ENCODE measurements at places on chromosomes 7 and 10.

DNA sequence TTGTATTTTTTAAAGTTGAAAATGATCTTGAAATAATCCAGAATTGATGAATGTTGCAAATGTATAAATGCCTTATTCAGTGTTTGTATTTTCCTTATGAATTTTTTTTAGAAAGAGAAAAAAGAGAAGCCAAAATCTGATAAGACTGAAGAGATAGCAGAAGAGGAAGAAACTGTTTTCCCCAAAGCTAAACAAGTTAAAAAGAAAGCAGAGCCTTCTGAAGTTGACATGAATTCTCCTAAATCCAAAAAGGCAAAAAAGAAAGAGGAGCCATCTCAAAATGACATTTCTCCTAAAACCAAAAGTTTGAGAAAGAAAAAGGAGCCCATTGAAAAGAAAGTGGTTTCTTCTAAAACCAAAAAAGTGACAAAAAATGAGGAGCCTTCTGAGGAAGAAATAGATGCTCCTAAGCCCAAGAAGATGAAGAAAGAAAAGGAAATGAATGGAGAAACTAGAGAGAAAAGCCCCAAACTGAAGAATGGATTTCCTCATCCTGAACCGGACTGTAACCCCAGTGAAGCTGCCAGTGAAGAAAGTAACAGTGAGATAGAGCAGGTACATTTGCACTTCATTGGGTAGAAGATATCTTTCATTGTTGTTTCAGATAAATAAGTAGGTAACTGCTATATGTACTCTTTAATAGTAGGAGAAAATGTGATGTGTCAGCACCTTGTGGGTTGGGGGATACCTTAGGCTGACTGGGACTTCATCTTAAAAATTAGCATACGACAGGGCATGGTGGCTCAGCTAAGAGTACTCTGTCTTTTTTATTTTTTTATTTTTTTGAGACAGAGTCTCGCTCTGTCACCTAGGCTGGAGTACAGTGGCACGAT lies 3.9 kb downstream of the DDX21 start:
- no peak for DNase-seq

GRCh38 chr10:88227342-88228018 lies 355.6 kb downstream of the RNLS start:
- no peak for DNase-seq

DNA sequence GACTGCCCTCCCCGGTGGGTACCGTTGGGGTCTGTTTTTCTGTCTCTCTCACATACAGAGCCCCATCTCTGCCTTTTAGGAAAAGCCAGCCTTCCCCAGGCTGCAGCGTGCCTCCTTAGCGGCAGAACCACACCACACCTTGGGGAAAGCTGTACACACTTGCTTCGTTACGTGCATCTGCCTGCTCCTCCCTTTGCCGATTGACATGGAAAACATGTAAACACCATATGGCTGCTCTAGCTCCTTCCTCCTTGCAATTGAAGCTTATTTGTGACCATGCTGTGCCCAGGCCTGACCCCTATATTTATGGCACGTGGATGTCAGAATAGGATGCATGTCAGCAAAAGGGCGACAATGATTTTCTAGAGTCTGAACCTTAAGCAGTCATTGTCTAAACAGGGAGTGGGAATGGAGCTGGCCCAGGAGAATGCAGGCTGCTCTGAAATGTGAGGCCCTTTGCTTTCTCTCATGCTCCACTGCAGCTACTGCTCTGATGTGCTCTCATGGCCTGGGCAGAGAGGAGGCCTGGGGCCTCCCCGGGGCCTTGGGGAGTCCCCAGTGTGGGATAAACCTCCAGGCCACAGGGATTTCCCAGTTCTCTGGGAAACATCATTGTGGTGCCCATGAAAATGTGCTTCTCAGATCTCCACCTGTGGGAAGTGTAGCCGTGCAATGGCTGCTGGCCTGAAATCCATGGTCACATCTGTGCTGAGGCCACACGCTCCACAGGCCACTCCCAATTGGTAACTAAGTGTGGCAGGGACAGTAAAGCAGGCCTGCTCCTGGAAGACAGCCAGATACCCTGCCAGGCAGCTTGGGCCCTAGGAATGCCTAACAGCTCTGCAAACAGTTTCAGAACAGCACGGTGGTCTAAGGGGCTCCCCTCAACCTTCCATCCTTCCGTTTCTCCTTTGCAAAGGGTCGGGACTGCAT lies 18.6 kb downstream of the PDE6C start:
- no peak for DNase-seq

DNA sequence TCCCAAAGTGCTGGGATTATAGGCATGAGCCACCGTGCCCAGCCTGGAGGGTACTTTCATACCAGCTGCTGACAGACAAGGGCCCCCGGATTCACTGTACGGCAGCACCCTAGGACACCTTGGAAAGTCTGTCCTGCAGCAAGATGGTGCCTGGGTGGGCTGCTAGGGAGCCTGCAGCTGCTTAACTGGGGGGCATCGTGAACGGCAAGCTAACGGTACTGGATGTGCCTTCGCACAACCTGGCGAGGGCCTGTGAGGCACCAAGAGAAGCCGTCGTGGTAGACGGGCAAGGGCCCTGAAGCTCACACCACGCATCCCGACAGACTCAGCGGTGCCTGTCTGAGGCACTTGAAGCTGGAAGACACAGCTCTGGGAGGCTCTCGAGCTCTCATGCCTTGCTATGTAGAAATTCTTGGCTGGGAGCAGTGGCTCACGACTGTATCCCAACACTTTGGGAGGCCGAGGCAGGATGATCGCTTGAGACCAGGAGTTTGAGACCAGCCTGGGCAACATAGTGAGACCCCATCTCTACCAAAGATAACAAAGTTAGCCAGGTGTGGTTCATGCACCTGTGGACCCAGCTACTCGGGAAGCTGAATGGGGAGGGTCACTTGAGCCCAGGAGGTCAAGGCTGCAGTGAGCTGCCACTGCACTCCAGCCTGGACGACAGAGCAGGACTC lies 9.4 kb downstream of the BRAT1 start:
- DNase-seq, result no peak

DNA sequence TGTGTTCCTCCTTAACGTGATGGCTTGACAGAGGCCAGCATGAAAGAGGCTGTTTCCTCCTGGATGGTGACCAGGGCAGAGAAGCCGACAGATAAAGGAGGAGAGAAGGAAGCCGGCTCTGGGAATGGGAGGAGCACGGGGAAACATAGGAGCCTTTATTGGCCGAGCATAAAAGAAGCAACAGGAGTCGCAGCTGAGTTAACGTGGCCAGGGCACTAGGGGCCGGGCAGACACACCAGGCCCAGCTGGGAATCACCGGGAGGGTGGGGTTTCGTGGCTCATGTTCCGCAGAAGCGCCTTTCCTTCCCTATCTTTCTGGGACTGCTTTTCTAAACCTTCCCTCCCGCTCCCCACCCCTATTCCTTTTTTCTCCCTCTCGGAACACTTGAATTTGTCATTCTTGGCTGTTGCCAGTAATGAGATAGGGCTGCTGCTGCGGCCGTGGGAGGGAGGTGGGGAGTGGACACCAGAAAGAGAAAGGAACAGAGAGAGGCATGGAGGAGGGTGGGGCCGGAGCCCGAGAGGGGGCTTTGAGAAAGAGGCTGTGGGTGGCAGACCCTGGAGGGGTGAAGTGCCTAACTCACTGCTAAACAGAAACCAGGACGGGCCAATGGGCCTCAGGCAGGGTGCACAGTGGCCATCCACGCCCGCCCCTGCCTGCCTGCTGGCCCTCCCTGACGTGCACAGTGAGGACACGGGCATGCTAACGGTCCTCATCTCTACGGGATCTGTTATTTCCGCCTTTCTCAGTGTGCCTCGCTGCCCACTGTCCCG lies 65.2 kb downstream of the COL13A1 start:
- peak; percentile 31 for DNase-seq

DNA sequence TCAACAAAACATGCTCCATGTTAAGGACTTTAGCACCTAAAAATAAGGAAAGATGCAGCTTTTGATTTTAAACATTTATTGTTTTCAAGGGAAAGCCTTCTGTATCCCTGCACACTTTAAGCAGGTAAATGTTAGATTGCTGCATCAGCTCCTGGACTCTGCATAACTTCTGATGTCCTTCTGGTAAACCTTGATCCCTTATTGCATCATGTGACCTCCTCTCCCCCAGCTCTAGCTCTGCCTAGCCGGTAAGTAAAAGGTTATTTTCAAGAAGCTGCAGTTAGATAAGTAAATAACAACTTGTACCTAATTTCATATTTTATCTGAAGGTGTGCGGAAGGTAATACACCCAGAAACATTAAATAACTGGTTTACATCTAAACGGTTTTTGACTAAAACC lies 37.5 kb downstream of the PDK4 start:
- no peak for DNase-seq

DNA sequence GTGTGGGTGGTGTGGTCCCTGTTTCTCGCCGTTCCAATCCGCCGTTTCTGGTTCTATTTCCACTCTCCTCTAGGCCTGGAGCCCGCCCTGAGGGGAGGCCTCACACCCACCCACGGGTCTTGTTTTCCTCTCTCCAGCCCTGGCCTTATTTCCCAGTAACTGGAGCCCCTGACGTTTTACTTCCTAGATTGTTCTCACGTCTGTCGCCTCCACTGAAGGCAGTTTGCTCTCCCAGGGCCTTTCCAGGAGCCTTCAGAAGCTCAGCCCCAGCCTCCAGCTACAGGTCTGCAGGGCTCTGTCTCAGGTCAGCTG lies 30.6 kb downstream of the CFAP46 start:
- no peak for DNase-seq

DNA sequence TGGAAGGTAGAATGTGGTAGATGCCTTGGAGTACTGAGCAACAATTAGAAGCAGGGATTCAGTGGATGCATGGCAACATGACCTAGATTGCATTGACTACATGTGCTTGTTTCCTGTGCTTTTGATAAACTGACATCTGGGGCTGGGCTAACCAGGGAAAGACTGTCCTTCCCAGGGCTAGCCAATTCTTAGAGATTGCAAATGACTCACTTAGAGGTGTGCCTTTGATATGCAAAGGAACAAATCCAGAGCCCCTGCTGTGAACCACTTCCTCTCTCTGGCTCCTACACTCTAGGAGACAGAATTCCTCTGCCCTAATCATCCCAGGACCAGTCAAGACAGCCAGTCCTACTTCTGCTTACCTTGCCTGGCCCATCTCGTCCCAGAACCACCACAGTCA lies 651.5 kb downstream of the LRMDA start:
- no peak for DNase-seq

DNA sequence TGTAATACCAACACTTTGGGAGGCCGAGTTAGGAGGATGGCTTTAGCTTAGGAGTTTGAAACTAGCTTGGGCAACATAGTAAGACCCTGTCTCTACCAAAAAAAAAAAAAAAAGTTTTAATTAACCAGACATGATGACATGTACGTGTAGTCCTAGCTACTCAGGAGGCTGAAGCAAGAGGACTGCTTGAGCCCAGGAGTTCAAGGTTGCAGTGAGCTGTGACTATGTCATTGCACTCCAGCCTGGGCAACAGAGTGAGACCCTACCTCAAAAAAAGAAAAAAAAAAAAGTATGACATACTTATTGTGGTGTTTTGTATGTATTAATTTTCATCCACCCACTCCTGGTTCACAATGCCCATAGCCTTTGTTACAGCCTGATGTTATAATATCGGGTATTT lies 69.7 kb downstream of the GSAP start:
- DNase-seq, result no peak

DNA sequence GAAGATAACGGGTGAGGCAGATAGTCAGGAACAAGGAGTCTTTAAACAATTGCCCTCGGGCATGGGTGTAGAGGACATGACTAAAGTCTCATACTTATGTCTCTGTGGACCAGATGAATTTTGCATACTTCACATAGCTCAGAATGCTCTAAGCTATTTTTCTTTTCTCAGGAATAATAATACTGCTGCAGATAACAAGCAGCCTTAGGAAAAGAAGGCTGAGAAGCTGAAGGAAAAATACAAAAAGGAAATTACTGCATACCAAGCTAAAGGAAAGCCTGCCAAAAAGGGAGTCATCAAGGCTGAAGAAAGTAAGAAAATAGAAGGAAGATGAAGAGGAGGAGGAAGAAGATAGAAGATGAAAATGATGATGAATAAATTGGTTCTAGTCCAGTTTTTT lies 13.4 kb upstream of the ERCC6 start:
- peak; percentile 67 for DNase-seq

GRCh38 chr7:26865094-26865388 lies 651 bp upstream of the SKAP2 start:
- DNase-seq, result no peak

DNA sequence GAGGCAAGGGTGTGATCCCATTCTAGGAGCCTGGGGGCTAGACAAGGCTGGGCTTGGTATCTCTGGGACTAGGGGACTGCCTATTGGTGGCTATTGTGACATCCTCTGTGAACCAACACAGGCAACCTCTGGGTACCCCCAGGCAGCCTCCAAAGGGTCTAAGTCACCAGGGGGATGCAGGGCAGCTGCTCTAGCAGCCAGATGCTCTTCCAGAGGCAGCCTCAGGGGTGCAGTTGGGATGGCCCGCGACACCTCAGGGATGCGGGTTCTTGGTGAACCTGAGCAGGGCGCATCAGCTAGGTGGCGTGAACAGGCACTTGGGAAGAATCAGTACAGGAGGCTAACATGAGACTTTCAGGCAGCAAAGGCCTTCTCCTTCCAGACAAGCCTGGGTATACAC lies 1.6 kb upstream of the TMEM120A start:
- DNase-seq, result no peak

DNA sequence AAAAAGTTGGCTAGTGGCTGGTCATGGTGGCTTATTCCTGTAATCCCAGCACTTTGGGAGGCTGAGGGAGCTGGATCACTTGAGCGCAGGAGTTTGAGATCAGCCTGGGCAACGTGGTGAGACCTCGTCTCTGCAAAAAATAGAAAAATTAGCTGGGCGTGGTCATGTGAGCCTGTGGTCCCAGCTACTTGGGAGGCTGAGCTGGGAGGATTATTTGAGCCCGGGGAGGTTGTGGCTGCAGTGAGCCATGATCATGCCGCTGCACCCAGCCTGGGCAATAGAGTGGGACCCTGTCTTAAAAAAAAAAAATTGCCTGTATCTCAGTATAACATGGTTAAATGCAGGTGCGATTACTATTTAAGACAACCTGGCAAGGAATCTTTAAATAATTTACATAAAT lies 61.0 kb downstream of the ADD3 start:
- DNase-seq, result no peak

DNA sequence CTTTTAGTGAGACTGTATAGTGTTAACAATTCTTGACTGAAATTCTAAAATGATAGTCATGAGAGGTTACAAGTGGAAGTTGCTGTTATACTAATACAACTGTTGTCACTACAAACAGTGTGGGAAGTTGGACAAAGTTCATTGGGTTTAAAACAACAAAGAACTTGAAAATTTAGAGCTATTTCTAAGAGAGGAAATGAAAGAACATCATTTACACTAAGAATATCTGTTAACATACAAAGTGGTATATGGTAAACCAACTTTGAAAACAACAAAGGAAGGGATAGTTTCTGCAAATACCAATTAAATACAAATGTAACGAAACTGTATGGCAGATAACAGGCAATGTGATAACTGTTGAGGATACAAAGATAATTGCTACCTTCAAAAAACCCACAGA lies 11.6 kb downstream of the MTPN start:
- DNase-seq, result no peak

GRCh38 chr10:133365461-133366129 lies 7.6 kb downstream of the ECHS1 start:
- no peak for DNase-seq

GRCh38 chr7:159148430-159149395 lies 4.0 kb upstream of the VIPR2 start:
- DNase-seq, result no peak

- no peak for DNase-seq
Observed at GRCh38 chr7:91198371-91198770, 65.9 kb upstream of the FZD1 start.
